ENCODE measurements at places on chromosomes 16 and 17. TPM values are rescaled to one million over a fixed set of nuclear protein-coding genes. Genes with fewer than 3 reads are reported as not detected.

C16orf78 gene
- not detected for total RNA-seq

DNA sequence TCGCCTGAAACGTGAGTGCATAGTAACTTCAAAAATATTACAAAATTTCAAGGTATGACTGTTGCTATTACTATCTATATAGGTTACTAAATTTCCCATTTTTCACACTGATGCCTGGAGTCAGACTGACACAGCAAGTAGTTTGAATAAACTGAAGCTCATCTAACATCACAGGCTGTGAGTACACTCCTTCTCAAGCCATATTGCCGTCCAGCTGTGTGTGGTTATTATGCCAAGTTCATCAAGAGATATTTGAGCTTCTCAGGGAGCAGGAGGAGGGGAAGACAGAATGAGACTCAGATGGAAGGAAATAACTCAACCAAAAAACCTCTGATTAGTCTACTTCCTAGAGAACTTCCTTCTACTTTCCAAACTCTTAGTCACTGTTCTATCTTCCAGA, 473.9 kb downstream of the TOX3 start:
- DNase-seq: no peak

PRAC1 gene
- total RNA-seq: not detected

DNA sequence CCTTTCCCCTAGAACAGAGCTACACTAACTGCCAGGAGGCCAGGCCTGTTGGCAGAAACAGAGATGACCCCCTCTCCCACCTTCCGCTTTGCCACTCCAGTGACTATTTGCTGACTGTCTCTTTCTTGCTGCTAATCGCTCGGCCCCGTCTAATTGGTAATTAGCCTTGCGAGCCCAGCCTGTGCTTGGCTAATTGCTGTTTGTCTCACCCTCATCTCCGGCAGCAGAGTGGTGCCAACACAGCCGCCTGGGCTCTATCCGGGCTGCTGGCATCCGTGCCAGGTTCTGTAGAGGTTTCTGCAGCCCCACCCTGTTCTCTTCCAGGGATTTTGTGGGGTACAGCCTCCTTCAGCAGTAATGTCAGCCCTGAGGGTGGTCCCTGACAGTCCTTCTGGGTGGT, 27.4 kb upstream of the PHB1 start:
- DNase-seq: no peak

IRF8 gene
- 112 TPM for total RNA-seq

- no peak for DNase-seq
Observed at GRCh38 chr17:81891303-81891552, 158 bp downstream of the ALYREF start.

- no peak for DNase-seq
Observed at GRCh38 chr16:64481497-64481896, 640.4 kb downstream of the CDH11 start.

DNA sequence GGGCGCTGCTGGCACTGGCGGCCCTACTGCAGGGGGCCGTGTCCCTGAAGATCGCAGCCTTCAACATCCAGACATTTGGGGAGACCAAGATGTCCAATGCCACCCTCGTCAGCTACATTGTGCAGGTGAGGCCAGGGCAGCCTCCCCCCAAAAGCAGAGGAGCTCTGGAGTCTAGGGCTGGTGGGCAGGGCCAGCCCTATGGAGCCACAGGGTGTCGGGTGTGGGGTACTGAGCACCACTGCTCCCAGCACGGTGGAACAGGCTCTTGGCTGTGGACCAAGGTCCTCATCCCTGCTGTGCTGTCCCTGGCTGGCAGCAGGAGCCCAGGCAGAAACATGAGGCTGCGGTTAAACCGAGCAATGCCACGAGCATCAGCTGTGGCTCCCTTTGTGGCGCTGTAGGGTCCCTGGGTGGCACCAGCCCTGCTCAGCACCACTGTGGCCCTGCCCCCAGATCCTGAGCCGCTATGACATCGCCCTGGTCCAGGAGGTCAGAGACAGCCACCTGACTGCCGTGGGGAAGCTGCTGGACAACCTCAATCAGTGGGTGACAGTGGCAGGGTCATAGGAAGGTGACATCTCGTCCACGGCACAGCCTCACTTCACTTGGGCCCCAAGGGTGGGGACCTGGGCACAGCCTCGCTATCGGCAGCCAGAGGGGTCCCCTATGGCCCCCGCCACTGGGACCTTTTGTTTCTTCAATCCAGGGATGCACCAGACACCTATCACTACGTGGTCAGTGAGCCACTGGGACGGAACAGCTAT, 1.1 kb downstream of the DNASE1 start:
- DNase-seq: no peak

FBXO47 gene
- not detected for total RNA-seq

GRCh38 chr16:58556678-58557077, 41.4 kb downstream of the SETD6 start:
- DNase-seq: no peak

DNA sequence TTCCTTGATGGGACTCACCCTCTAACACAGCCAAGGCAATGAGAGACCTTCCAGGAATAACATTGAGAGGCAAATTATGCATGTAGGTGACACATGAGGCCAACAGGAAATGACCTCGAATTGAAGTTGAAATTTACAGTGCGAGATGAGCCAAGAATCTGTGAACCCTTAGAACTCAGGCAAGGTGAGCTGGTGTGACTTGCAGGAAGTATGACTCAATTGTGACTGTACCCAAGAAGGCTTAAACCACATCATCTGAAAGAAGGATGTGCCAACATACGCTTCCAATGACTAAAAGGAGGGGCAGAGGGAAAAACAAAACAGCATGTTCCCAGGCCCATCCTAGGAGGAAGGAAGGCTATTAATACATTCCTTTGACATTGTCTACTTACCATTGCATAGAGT, 44.8 kb downstream of the PITPNC1 start:
- DNase-seq: no peak
